Right renal pelvis (tissue), 4 donors: ENCODE measurements at places on chromosomes 7 and 10. TPM values are rescaled to one million over a fixed set of nuclear protein-coding genes. Genes with fewer than 3 reads are reported as not detected.

TMEM270 gene
- not detected for polyA plus RNA-seq

FOXP2 gene
- polyA plus RNA-seq = 7.9 TPM

SMURF1 gene
- polyA plus RNA-seq = 18.4 TPM

DNA sequence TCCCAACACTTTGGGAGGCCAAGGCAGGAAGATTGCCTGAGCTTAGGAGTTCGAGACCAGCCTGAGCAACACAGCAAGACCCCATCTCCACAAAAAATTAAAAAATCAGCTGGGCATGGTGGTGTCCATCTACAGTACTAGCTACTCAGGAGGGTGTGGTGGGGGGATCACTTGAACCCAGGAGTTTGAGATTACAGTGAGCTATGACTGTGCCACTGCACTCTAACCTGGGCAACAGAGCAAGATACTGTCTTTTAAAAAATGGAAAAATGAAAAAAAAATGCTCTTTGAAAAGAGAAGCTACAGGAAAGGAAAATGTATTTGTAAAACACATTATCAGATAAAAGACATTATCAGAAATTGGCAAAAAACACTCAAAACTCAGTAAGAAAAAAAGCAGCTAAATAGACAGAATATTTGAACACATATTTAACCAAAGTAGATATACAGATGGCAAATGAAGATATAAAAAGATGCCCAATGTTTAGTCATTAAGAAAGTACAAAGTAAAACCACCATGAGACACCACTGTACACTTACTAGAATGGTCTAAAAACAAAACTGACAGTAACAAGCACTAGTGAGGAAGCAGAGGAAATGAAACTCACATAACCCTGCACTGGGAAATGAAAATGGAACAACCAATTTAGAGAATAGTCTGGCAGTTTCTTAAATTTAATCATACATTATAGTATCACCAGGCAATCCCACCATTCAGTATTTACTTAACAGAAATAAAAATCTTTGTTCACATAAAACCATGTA lies 40.5 kb downstream of the NRBF2 start:
- DNase-seq = no peak

GRCh38 chr7:14381306-14381705 lies 391.8 kb upstream of the ETV1 start:
- DNase-seq = no peak

GRCh38 chr10:96921655-96922054 lies 89.6 kb downstream of the LCOR start:
- no peak for DNase-seq

DNA sequence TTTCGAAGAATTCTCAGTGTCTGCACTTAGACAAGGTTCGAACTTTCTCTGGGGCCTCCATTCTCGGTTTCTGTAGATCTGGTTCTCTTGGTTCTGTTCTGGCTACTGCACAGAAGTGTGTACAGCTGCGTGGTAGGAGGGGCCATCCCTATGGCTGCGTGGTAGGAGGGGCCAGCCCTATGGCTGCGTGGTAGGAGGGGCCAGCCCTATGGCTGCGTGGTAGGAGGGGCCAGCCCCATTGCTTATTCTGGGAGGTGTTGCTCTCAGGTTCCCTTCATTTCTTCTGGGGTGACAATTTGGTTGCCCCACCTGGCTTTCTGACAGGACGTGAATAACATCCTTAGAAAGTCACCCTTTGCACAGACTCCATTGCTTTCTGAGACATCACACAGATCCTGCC lies 65.2 kb upstream of the CHST15 start:
- DNase-seq = no peak

DNA sequence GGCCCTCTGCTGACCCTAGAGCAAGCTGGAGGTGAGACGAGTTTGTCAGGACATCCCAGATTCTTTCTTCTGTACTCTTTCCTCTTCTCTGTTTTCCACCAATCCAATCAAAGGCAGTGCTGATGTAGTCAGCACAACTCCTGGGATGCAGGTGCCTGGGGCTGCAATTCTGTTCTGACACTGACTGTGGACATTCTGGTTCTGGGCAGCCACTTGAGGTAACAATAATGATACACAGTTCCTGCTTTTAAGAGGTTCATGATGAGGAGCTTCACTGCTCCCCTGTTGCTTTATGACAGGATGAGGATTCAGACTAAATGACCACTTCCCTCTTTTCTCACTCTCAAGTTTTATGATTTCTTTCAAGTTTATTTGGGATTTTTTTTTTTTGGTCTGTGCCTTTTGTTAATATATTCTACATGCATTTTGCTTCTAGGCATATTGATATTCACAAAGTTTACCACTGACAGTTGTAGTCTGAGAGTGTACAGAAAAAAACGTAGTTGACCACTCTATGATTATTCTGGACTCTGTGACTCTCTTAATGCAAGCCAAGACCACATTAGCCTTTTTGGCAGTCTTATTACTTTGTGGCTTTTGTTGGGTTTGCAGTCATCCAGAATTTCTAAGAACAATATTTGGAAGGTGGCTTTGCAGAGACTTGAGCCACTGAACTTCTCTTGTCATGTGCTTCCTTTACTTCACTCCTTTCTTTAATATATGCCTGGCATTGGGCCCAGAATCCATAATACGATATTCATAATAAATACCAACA lies 247.6 kb downstream of the AUTS2 start:
- no peak for DNase-seq

DNA sequence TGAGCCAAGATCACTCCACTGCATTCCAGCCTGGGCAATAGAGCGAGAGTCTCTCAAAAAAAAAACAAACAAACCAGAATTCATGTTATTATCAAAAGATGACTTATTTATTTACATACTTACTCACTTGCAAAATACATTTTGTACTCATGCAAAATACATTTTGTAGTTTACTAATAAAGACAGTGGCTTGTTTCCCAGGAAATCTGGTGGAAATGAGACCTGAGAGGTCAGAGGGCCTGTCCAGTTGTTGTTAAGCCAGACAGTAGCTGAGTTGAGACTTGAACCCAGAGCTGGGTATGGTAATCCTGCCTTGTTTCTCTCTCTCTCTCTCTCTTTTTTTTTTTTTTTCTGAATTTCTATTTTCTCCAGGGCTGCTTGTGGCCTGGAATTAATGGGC lies 29.5 kb downstream of the PDSS1 start:
- no peak for DNase-seq

- DNase-seq = no peak
Measured at GRCh38 chr7:86008898-86009297, 634.8 kb upstream of the GRM3 start.

DNA sequence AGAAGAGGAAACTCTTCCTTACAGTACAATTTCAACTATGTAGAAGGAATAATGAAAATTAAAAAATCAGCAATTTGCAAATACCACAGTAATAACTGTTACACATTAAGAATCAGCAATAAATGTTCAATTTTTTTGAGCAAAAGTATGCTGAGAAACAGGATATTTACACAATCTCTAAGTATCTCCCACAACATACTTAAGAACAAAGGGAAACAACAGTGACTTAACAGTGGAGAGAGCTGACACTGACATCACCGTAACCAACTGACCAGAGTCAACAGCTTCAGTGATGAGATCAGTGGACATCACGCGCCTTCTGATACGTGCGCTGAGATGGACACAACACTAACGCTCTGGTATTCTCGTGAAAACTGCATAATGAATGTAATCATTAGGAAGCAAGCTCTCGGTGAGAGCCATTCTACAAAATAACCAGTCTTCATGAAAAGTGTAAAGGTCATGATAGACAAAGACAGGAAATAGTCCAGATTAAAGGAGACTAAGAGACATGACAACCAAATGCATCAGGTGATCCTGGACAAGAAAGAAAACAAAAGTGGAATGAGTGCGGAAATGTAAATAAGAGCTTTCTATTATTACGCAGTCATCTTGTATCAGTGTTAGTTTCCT lies 82.6 kb downstream of the PIP4K2A start:
- no peak for DNase-seq

DNA sequence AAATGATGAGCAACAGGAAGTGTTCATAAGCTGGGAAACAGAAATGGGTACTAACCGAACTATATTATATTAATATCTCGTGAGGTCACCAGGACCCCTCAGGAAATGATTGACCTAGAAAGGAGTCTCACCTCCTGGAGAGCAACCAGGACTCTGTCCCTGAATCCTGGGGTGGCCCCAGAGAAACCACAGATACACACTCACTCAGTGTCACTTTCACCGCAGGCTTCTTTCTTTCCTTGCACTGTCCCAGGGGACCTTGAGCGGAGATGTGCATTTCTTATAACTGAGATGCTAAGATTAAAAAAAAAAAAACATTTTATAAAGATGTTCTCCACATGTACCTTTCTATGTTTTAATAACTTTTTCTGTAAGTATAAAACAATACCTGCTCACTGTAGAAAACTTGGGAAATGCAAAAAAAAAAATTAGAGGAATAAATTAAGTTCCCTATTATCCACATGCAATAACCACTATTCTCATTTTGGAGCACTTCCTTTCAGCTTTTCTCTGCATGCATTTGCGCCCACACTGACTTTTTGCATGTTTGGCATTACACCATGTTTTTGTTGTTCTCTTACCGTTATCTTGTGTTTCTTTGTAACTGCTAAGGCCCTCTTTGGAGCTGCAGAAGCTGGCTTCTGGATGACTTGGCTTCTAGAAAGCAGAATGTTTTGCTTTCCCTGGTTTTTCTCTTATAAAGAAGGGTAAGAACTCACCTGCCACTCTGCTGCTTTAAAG lies 15.0 kb downstream of the NOD1 start:
- DNase-seq = no peak

DNA sequence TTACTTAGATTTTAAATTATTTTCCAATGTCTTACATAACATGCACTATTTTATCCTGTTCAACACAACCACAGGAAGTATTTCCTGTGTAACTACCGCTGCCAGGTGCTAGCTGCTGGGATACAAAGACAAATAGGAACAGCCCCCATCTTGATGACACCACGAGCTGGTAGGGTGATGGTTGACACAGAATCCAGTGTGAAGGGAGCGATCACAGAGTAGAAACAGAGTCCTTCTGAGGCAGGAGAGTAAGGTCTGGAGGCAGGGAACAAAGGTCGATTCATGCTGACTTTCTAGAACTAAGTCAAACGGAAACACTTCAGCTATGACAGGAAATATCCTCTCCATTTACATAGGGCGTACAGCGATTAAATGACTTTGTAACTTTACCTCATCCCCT lies 232.3 kb downstream of the ADAM12 start:
- no peak for DNase-seq

DNA sequence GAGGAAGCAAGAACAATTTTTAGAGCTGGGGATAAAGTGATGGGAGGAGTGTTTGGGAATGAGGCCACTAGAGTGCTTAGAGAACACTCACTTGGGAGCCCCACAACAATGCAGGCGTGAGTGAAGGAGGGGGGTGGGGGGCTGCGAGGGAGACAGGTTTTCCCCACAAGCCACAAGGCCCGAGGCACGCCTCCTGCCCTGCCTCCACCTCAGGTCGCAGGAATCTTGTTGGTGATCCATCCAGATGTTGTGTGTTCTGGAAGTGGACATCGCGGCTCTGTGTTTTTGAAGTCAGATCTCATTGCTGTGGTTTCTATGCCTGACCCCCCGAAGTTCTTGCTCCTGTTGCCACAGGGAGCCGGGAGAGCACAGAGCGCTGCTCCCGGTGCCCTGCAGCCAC lies 178.0 kb upstream of the BMPER start:
- no peak for DNase-seq

- DNase-seq = no peak
Measured at GRCh38 chr10:82245906-82246560, 371.0 kb downstream of the NRG3 start.
